ENCODE measurements at places on chromosomes 4 and X. TPM values are rescaled to one million over a fixed set of nuclear protein-coding genes. Genes with fewer than 3 reads are reported as not detected.

Gene SLC25A31
- not detected for polyA plus RNA-seq

Gene ATP6AP2
- 185 TPM for polyA plus RNA-seq

Gene SMARCA1
- 110 TPM for polyA plus RNA-seq

Gene LIMCH1
- polyA plus RNA-seq = 108 TPM

Gene CACNA1F
- polyA plus RNA-seq = 0.09 TPM

DNA sequence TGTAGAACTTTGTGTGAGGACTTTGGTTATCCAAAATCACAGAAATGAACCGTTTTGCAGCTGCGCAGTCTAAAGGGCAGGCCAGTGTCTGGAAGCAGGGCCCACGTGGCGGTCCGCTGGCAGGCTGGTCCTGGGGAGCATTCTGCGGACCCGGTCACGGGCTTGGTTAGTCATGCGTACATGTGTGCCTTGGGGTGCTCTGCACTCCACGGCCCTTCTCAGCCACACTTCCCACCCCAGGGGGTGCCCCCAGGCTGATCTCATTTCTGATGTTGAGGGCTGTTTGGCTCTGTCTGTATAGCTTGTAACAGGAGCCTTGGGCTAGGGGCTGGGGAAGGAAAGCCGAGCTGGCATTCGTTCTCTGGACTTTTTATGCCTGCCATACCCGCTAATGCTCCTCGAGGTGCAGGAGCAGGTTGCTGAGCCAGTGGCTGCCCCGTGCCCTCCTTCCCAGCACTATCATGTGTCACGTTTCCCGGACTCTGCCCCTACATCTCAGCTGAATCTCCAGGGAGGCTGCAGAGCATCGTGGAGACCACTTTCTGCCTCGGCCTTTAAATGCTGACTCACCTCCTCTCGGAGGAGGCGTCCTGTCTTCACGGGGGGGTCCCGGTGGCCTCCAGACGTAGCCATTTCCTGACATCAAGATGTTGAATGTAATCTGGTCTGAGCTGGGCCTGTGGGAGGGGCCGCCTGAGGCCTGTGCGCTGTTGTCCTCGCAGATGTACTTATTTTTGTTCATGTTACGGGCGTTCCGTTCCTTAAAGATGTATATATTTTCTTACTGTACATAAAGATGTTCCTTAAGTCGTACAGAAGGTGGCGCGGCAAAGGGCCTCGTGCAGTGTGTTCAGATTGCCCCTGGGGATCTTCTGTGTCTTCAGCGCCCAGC is 11.4 kb upstream of the TADA2B start:
- DNase-seq = no peak

DNA sequence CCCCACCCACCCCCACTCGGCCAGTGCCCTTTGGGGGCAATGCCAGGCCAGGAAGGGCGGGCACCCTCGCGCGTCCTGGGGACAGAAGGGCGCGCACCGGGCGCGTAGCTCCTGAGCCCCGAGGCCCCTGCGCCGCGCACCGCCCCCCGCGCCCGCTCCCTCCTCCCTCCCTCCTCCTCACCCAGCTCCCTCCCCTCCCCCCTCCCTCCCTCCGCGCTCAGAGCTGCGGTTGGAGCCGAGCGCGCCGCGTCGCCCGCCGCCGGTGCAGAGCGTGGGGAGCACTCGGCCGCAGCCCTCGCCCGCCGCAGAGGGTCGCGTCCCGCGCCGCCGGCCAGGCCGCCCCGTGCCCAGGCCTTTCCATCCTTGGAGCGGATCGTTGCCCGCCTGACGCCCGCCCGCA is at the start of gene ATP2B3:
Gene ATP2B3, plus strand, starts transcription at position 220 of the 400 bp plus-strand sequence. CDS start 18,606 bp downstream, outside the sequence.
- DNase-seq = no peak

DNA sequence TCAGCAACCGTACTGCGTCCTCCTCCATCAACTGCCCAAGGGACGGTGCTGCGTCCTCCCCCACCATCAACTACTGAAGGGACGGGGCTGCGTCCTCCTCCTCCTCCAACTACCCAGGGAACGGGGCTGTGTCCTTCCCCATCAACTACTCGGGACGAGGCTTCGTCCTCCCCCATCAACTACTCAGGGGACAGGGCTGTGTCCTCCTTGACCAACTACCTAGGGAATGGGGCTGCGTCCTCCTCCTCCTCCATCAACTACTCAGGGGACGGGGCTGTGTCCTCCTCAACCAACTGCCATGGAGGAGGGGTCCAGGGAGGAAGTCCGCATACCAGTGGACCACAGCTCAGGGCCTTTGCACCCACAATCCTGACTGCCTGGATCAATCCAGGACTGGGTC is 24.4 kb downstream of the PPP2R3B start:
- DNase-seq = no peak

- DNase-seq = no peak
Measured at GRCh38 chr4:117898496-117898895, 135.8 kb upstream of the NDST3 start.

GRCh38 chr4:35925806-35926205 is 318.5 kb downstream of the ARAP2 start:
- DNase-seq = no peak

DNA sequence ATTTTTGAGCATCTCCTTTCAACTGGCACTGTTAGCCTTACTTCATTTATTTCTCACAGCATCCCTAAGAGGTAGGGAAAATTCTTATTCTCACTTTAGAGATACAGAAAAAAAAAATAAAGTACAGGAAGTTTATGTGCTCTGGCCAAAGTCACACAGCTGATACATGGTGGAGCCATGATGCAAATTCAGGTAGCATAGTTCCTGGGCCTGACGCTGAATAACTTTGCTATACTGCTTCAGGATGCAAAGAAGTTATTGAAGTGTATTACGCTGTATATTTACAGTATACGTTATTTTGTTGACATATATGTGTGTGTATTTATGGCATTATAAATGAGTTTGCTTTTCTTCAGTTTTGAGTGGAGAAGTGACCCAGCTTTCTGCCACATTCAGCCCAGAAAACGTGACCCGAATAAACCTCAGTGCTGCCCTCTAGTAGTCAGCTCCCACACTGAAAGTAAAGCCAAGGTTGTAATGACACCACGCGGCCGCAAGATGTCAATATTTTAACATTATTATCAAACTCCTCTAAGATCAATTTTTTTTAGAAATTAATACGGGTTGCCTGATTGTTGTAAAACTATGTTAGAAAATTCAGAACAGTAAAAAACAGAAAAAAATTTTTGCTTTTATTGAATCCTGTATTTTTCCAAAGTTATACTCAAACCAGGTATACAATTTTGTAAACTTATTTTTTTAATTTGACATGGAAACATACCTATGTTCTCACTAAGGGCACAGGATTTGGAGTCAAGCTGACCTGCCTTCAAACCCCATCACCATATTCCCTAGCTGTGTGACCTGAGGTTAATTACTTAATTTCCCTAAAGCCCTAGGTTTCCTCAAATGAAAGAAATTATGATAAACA is 3.8 kb upstream of the GUCY2F start:
- peak; percentile 53 for DNase-seq

DNA sequence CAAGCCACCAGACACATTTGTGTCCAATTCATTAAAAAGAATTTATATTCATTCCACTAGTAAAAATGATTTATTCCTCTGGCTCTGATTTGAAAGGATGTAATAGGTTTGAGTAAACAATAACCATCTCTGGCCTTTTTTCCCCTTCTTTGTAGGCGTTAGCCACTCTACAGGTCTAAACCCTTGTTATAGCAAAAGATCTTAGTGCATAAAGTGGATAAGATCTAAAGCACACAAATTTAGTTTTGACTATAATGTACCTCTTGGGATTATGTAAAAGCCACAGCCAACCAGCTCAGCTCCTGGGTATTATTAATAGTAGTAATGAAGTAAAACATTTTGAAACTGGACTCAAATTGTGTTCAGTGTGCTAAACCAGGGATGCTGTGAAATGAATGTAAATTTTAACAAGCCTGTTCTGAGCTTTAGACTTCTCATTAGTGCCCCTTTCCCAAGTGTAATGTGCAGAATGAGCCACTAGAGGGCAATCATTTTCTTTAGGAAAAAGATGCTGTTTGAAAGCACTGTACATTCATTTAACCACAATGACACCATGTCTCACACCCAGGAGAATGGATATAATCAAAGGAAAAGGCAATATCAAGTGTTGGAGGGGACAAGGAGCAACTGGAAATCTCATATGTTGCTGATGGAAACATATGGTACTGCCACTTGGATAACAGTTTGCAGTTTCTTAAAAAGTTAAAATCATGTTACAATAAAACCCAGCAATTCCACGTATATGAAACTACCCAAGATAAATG is 69.7 kb downstream of the KLHL8 start:
- DNase-seq = peak; percentile 61

DNA sequence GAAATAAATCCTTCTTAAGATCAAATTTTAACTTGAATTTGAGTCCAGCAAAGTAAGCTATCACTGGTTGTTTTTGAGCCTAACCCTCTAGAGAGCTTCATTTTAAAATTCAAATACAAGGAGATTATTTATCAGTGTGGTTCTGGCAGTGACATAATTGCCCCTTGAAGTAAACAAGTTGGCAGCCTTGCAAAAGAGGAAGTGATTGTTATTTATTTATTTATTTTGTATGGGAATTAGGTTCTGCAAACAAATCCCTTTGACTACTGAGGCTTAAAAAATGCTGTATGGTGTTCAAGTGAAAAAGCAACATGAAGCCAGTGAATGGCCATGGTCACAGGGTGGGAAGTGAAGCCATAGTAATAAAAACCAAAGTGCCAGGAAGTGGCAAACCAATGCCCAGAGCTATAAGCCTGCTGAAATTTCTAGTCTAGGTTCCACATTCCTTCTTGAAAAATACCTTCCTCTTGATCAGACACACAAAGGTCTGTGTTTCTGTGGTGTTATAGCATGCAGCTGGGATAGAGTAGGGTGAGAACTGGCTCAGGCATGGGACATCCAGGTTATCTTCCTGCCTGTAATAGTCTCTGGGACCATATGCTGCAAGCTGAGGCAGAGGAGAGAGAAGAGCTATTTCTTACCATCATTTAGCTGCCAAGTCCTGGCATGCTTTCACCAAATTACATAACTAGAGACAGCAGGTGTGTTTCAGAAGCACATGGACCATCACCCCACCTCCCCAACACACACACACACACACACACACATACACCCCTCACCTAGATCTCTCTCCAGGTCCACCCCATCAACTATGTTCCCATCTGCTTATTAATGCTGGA is 47.1 kb upstream of the TSPAN7 start:
- no peak for DNase-seq

DNA sequence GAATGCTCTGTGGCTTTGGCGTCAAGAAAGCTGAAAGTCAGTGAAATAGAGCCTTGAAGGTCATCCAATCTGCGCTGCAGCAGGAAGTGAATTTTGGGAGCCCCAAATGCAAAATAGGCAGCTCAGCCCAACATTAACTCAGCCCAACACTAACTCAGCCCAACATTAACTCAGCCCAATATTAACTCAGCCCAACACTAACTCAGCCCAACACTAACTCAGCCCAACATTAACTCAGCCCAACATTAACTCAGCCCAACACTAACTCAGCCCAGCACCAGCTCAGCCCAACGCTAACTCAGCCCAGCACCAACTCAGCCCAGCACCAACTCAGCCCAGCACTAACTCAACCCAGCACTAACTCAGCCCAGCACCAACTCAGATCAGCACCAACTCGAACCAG is 71.5 kb downstream of the SORBS2 start:
- DNase-seq = no peak

DNA sequence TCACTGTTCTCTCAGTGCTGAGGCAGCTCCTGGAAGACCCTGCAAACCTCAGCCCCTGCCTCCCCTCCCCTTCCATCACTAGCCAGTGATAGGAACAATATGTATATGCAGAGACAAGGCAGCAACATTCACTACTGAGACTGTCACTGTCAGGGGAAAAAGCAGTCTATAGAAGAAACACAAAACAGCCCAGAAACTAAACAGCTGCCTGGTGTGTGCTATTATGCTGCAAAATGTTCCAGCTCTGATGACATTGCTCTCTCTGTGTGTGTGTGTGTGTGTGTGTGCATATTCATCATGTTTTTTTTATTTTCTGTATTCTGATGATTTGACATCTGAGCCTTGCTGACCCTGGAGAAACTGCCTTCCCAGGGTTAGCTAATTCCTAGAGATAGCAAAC is 147.2 kb downstream of the SPATA18 start:
- peak; percentile 47 for DNase-seq

DNA sequence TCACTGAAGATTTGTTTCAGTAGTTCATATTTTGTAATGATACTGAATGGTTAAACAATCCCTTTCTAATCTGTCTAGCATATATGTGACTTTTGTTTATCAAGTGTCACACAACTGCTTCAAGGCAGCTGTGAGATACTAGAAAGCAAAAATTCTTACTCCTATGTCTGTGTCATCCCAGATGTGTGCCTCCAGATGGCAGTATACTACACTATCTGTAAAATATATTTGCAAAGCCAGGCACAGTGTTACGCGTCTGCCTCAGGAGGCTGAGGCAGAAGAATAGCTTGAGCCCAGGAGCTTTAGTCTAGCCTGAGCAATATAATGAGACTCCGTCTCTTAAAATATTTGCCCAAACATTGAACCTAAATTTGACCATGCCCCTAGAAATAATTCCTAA is 4.0 kb downstream of the NUDT10 start:
- peak; percentile 29 for DNase-seq

DNA sequence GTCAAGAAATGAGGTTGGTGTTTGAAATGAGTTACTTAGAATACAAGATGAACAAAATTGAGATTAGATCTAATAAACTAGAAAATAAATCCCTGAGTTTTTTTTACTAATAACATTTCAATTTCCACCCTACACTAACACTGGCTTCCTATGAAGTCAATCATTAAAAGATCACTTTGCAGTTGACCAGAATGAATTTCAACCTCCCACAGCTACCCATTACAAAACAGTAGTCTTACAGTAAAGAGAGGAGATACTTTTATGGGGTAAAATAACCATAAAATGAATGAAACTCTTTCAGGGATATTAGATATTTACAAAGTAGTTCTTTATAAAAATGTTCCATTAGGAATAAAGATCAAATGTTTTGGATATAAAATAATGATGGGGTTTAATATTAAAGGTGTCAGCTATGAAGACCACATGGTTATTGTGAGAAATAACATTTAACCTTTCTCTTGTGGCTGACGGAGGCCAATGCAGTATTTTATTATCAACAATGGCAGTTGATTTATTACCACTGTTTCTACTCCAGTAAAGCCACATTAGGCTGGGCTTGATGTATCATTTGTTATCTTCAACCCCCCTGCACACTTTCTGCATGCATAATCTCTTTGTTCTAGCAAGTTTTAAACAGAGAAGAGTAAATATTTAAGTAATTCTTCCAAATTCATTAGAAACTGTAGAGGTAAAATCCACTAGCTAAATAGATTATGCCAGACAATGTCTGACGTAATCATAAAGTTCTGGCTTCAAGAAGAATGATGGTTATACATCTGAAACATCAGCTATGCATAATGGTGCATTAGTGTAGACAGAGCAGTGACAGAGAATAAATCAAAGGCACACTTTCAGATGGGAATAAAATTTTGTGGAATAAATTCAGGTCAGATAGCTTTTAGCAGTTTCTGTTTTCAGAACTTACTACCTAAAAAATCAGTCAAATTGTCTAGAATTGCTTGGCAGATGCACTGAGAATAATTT is 516.6 kb downstream of the PCDH18 start:
- DNase-seq = no peak

- no peak for DNase-seq
Measured at GRCh38 chr4:141637565-141637964, 1.2 kb downstream of the IL15 start.

- no peak for DNase-seq
Measured at GRCh38 chr4:60589425-60589824, 610.7 kb upstream of the ADGRL3 start.

- DNase-seq = no peak
Measured at GRCh38 chr4:6379767-6380745, 92.4 kb downstream of the PPP2R2C start.

- no peak for DNase-seq
Measured at GRCh38 chr4:146334862-146335449, 120.6 kb downstream of the REELD1 start.
